H1 (cell line): ENCODE measurements at places on chromosomes 4 and X. TPM values are rescaled to one million over a fixed set of nuclear protein-coding genes. Genes with fewer than 3 reads are reported as not detected.

- no peak for DNase-seq
Observed at GRCh38 chr4:48450740-48451139, 32.4 kb upstream of the SLC10A4 start.

DNA sequence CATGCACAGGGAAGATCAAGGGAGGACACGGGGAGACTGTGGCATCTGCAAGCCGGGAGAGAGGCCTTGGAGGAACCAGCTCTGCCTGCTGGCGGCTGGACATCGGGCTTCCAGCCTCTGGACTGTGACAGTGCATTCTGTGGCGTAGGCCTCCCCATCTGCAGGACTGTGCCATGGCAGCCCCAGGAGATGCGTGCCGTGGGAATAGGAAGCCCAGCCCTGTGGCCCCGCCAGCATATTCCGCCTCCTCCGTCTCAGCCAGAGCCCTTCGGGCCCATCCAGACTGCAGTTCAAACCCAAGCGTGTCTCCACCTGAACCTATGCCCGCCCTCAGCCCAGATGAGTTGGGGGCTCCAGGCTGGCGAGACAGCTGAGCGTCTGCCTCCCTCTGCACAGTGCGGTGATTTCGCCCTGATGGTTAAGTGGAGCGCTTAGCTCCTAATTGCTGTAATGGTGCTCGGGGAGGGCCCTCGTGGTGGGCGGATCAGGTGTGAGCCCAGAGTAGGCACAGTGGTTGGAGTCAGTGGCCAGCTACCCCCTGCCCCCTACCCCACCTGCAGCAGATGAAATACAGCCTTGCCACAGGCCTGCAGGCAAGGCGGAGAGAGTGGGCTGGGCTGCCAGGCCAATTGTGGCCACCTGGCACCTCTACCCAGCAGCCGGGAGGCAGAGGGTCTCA lies 133.9 kb downstream of the HMX1 start:
- DNase-seq: no peak

GK2 gene
- not detected in 2 replicates for total RNA-seq

DNA sequence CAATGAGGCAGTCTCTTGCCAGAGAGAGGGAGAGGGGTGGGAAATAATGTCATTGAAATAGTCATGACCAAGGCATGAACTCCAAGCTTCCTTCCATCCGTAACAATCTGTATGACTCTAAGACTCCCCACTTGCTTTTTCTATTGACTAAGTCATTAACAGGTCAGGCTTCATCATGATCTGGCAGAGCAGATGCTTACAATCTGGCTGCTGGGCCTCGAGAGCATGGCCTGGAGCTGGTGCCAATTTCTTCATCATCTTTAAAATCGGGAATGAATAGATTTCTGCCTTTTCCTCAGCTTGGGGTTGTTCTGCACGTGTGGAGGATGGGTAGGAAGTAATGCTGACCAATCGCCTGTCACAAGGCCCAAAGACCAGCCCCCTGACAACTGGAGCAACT lies 280.6 kb upstream of the CLNK start:
- no peak for DNase-seq

- DNase-seq: no peak
Observed at GRCh38 chr4:25795091-25795490, 67.7 kb downstream of the SEL1L3 start.

DNA sequence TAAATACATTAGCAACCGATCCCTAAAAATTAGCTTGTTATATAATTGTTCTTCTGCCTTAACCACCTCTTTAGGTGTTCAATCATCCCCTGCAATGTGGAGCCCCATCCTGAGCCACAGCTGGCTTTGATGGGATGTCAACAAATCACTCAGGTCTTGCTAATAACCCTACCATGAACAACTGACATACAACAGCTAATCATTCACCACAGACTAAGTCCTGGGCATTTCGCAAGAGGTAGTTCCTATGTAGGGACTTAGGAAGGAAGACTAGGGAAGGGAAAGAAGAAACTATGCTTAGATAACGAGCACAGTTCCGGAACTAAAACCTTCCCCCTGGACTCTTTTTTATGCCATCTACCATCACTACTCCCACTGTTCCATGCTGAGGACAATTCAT lies 63.6 kb upstream of the PTCHD1 start:
- no peak for DNase-seq

DNA sequence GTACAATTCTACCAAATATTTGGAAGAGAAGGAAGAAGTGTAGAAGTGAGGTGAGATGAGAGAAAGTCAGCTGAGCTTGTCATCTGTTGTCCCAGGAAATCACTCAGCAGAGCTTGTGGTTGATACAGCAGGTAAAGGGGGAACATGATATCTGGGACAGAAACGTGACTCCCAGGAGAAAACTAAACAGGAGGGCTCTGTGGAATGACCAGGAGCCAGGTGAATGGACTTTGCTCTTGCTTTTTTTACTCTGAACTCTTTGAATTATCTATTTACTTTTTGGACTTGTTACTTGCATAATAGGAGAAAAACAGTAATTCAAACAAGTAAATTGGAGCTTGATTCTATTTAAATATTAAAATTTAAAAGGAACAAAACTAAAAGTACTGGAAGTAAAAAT lies 555.6 kb upstream of the FRG1 start:
- no peak for DNase-seq
